KBM-7 (cell line): ENCODE measurements at places on chromosomes 16 and 17.

GRCh38 chr17:59362811-59363205 is 31.4 kb downstream of the YPEL2 start:
- no peak for DNase-seq

GRCh38 chr16:5870886-5871691 is 773.5 kb upstream of the EEF2KMT start:
- DNase-seq: no peak

DNA sequence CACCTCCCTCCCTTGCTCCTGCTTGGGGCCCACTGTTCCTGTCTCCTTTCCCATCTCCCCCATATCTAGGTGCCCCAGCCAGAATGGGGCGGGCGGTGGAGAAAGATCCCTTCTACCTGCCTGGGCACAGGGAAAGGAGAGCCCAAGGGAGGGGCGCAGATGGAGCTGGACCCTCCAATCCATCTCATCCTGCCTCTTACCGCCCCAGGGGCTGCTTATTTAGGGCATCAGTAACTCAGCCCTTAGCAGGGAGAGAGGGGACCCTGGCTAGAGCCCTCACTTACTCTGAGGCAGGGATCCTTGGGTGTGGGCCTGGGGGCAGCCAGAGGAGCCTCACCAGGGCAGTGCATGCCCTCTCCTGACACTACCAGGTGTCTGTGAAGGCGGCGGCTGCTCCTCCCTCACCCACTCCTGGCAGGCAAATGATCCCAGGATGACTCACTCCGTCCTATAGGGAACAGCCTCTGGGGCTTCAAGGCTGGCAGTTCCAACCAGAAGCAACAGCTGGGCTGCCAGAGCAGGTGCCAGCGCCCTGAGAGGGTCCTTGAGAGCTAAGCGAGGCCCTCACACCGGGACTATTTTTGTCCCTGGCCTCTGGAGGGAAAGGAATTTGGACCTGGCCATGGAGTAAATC is 16.3 kb upstream of the BCAR1 start:
- DNase-seq: no peak

DNA sequence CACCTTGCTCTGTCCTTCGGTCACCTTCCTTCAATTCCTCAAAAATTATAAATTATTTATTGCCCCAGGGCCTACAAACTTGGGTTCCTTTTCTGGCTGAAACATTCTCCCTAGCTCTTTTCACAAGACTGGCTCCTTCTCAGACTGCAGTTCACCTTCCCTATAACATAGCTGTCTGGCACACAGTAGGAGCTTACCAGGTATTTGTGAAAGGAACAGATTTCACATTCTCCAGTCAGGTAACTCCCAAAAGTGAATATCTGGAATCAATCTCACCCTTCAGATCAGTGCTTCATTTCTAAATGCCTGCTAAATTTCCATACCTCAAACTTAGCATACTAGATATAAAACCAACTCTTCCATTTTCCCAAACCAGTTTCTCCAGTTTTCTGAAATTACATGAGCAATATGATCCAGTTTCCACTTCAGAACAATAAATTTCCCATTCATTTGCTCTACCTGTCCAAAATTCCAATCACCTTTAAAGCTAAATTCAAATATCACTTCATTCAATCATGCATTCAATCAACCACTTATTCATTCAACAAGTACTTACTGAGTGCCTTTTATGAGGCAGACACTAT is 6.1 kb downstream of the RFFL start:
- no peak for DNase-seq

DNA sequence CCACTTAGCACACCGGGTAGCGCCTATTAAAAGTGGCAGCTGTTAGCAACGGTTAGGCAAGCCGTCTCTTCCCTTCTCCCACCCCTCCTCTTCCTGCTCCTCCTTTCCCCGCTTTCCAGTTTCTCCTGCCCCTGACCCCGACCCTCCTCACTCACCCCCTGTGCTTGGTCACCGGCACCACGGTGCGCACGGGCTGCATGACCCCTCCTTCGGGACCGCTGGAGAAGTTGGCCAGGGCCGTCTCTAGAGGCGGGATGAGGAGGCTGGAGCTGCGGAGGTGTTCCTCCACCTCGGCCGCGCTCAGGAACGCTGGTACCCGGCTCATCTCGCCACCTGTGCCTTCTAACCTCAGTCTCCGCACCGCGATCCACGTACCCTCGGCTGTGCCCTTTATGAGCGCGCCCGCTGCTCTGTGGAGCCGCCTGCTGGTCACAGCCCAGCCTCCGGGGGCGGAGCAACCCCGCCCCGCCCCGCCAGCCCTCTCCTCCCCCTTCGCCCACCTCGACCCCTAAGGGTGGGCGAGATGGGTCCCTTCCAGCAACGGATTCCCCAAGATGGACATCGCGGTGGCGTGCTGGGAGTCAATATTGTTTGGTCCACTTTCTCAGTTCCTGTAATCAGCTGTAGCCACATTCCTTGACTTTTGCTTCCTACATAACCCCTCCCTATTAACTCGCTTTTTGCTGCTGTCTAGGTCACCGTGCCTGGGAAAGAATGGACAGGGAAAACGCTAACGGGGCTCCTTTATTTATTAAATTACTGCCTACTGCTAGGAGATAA is at the start of gene CRYM:
CRYM (minus strand) TSS at position 364 of the 780 bp plus-strand sequence; CDS start at position 325, 39 bp downstream.
- DNase-seq: peak; percentile 52

- no peak for DNase-seq
Measured at GRCh38 chr16:9184354-9184690, 92.9 kb downstream of the HAPSTR1 start.

DNA sequence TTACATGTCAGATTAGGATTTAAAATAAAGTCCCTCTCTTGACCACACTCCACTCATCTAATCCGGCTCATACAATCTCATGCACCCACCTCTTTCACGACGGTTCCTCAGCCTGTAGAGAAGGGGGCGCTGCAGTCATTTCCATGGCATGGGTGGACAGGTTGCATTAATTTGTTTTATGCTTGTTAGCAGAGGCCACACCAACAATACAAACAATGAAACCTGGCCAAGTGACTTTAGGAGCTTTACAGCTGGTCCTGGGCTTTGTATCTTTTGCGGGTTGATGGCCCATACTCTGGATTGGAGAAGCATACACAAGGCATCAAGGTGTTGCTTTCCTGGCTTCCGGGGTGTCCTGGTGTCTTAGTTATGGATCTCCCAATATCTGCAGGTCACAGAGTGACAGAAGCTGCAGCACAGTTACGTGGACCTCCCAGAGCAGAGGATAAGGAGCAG is 9.7 kb upstream of the SNF8 start:
- peak; percentile 39 for DNase-seq

DNA sequence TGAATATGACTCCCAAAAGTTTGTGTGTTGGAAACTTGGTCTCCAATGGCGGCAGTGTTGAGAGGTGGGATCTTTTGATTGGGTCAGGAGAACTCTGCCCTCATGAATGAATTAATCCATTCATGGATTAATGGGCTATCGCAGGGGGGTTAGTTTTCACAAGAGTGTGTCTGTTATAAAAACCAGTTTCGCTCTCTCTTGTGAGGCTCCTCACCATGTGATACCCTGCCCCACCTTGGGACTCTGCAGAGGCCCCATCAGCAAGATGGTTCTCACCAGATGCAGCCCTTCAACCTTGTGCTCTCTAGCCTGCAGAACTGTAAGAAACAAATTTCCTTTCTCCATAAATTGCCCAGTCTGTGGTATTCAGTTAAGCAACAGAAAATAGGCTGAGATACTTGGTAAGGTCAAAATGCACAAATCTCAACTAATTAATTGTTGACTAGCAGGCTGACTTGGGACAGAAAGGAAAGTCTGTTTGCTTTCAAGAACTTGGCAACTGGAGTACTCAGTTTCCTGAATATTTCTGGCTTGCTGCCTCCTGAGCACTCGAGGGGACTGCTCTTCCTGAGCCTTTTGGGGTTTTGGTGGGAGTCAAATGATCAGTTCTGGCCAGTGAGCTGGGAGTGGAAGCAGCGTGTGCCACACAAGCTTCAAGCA is 13.8 kb upstream of the CCL17 start:
- no peak for DNase-seq

GRCh38 chr17:6657633-6658287 is 6.2 kb downstream of the C17orf100 start:
- DNase-seq: no peak

GRCh38 chr17:66989579-66989978 is 25.1 kb downstream of the CACNG4 start:
- DNase-seq: no peak

- DNase-seq: no peak
Measured at GRCh38 chr17:75242461-75243042, 18.9 kb downstream of the GGA3 start.

DNA sequence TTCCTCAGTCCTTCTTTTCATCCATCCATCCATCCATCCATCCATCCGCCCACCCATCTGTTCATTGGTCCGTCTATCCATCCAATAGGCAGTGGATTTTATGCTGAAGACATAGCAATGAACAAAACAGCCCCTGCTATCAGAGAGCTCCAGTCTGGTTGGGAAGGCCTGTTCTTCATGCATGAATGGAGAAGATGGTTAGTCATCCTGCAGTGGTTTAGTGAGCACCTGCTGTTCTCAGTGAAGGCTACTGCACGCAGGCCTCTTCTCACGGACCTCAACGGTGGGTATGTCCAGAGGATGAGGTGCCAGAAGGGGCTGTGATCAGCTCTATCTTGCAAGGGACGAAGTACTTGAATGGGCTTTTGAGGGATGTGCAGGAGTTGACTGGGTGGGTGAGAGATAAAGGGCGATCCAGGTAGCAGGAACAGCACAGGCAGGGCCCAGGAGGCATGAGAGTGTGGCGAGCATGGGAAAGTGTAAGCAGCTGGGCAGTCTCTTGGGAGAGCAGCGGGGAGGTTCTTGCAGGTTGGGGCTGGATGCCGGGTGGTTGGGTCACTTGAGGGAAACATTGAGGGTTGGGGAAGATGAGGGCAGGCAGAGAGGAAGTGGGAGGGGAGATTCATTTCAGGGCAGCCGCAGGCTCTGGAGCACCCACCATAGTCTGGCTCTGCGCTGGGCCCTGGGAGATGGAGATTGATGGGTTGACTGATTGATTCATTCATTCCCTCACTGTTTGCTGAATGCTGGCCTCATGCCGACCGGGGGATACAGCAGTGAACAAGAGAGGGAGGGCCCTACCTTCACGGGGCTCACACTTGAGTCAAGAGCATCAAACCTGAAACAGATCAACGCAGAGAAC is 115.0 kb upstream of the CIBAR2 start:
- DNase-seq: peak; percentile 74

GRCh38 chr17:39835038-39835786 is 28.9 kb downstream of the IKZF3 start:
- no peak for DNase-seq

DNA sequence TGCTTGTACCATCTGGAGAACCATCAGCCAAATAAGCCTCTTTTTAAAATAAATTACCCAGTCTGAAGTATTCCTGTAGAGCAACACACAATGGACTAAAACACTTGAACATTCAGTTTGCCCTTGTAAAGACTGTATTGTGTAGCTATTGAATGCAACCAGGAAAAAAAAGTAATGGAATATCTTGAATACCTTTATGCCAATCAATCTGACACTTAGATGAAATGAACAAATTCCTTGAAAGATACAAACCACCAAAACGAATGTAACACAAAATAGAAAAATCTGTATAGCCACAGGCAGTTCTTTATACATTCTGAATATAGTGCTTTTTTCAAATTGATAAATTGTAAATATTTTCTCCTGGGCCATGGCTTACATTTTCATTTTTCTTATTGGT is 63.3 kb upstream of the KCNJ16 start:
- DNase-seq: no peak

DNA sequence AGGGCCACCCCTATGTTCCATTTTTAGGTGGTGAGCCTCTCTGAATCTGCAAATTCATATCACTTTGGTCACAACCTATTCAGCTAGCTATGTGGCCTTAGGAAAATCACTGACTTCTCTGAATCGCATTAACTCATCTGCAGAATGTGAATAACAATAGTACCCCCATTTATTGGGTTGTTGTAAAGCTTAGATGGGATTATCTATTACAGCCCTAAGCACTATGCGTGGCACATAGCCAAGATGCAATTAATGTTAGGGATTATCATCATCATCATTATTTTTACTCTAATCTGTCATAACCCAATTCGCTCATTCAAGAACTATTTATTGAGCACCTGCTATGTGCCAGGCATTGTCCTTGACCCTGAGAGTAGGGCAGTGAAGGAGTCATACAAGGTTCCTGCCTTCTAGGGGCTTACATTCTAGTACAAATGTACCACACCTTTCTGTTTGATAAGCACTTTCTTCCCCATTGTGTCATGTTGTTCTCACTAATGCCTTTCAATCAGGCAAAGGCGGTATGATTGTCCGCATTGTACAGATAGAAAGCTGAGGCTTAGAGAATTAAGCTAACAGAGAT is 38.5 kb downstream of the CHD9 start:
- DNase-seq: no peak

GRCh38 chr17:28719021-28719433 is 758 bp upstream of the RPL23A start:
- DNase-seq: no peak

- DNase-seq: peak; percentile 15
Measured at GRCh38 chr16:23909792-23910418, 74.1 kb downstream of the PRKCB start.

DNA sequence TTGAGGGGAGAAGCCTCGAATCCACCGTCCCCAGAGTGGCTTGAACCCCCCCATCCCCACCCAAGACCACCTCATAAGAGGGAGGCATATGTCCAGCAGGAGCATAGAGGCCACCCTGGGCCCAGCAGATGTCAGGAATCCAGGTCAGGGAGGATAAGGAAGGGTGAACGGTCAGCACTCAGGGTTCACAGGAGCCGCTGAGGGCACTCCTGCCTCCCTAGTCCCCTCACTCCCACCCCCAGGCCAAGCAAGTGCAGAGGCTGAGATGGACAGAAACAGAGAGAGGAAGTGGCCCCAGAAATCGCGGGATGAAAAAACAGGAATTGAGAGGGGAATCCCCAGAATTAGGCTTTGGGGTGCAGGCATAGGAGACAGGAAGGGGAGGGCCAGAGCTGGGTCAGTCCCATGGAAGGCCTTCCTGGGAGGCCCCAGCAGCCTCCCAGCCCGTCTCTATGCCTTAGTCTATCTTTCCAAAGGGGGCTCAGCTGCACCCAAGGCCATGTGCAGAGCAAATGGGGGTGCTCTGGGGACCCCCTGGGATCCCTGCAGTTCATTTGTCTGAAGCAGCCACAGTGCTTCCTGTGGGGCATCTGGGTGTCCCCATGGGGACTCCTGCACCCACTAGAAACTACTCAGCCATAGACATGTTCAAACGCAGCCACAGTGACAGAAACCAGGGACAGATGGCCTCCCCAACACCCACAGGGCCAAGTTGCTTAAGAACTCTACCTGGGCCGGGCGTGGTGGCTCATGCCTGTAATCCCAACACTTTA is 1.7 kb downstream of the CMTM3 start:
- no peak for DNase-seq

- DNase-seq: no peak
Measured at GRCh38 chr16:12609937-12610699, 193.6 kb downstream of the CPPED1 start.

- DNase-seq: no peak
Measured at GRCh38 chr16:55695595-55695994, 39.8 kb downstream of the SLC6A2 start.

- DNase-seq: no peak
Measured at GRCh38 chr17:41199421-41200078, 9.9 kb downstream of the KRTAP9-1 start.
